ENCODE measurements at places on chromosomes 4 and X.

DNA sequence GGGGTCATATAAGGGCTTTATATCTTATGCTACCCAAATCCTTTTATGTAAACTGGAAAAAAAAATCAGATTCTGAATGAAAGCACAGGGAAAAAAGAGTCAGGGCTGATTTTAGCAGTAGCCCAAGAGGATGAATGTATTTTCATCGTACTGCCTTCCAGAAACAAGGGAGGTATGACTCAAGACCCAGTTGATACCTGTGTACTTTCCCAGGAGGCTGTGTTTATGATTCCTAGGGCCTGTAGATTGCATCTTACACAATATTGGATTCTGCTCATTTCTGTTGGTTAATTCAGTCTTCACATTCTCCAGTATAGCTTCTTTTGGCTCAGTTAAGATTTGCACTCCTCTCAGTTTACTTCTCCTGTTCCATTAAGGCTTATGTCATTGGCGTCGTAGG is 127.9 kb upstream of the LIMCH1 start:
- no peak for DNase-seq

DNA sequence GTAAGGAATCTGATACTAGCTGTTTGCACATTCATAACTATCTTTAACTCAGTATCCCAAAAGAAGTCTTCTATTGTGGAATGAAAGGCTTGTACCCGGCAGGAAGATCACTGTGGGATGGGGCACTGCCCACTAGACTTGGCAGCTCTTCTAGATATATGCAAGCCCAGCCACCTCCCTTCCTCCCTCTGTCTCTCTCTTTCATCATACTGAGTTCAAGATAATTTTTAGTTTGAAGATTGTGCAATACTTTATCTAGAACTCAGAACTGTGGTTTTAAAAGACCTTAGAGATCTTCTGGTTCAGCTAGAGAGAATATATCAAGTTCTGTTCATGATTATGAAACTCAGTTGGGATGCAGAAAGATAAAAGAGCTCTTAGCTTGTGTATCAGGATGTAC is 22.5 kb upstream of the GPR34 start:
- DNase-seq, result no peak

- no peak for DNase-seq
These were observed 43.3 kb upstream of the RASSF6 start for GRCh38 chr4:73663576-73663975.

DNA sequence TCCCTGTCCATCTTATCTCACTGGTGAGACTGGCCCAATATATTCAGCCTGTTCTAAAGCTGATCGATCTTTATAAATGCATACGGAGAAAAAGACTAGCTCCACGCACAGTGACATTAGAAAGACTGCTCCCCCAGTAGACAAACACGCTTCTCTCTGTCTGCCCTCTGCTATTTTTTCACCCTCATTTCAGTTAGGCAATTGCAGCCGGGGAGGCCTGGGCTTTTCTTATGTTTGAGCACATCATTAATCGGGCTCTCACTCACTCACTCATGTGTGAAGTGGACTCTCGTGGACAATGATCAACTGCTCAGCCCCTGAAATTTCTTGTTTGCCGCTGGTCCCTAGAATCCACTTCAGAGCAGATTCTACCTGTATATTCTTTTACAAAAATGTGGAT is 824.7 kb upstream of the TENM3 start:
- no peak for DNase-seq

GRCh38 chrX:68090266-68090665 is 343.0 kb downstream of the OPHN1 start:
- DNase-seq, result no peak

- no peak for DNase-seq
These were observed 14.6 kb downstream of the NPNT start for GRCh38 chr4:105909787-105910281.
